Stomach (tissue), 19 donors: ENCODE measurements at places on chromosomes 1 and 21.
A peak's percentile ranks its signal among the peaks of the same experiment; 100 is the strongest.

- peak; percentile 75 for DNase-seq
Measured at GRCh38 chr1:31781756-31782371, 17.7 kb upstream of the ADGRB2 start.

DNA sequence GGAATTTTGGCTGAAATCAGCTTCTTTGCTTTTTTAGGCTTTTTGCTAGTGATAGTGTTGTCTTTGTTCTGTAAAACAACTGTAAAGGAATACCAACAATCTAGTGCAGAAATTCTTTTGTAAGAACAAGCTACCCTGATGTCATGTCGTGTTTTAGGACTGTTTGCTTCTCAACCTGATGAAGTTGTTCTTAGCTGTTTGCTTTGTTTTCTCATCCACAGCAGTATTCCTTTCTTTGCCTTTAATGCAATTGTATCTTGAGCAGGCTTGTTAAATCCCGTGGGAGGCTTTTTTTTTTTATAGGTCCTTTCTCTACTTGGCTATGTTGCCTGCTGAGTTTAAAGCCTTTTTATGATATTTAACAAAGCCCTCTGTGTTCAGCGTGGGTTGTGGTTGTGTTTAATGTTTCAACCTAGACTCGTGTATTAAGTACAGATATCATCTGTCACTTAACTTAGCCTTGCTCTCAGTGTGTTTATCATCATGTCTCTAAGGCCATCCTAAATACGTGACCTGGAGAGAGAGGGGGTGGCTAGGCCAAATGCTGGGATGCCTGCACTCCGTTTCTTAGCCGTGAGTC, 31.6 kb downstream of the ADARB1 start:
- DNase-seq: no peak

- no peak for DNase-seq
Measured at GRCh38 chr1:188906921-188907641, 1570.6 kb downstream of the BRINP3 start.

- DNase-seq: no peak
Measured at GRCh38 chr1:193700710-193701355, 514.4 kb upstream of the B3GALT2 start.

GRCh38 chr1:23466423-23466989, 17.5 kb downstream of the ASAP3 start:
- no peak for DNase-seq

DNA sequence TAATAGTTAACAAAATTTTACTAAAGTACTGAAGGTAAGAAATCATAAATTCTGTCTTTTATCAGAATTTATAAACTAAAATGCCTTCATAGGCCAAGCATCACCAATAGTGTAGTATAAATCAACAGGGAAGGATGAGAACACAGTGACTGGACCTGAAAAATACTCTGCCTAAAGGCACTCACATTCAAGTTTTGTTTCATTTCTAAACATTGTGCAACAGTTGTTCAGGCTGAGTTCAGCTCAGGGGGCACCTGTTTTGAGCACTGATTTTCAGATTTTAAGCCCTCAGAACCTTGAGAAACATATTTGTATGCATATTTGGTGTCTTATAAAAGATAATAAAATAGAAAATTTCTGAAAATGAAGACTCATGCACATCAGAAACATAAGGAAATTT, 12.4 kb downstream of the ACBD6 start:
- DNase-seq: no peak

- no peak for DNase-seq
Measured at GRCh38 chr1:156253634-156254033, 5.8 kb upstream of the PAQR6 start.

GRCh38 chr21:23162198-23162946, 2164.2 kb downstream of the NCAM2 start:
- DNase-seq: no peak

DNA sequence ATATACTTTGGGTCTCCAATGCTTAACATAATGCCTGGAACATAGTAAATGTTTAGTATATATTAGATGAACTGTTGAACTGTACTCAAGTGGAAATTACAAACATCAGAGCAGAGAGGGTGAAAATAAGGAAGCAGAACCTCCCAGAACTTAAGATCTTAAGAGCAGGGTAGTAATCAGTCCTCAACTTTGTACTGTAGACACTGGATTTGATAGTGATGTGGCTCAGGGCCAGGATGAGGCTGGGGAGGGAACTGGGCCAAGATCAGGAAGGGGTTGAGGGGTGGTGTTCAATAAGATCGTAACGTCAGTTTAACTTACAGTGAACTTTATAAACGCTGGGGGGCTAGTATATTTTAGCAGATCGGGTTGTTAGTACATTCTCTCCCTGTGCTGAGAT, 15.4 kb downstream of the MPZL1 start:
- DNase-seq: no peak

DNA sequence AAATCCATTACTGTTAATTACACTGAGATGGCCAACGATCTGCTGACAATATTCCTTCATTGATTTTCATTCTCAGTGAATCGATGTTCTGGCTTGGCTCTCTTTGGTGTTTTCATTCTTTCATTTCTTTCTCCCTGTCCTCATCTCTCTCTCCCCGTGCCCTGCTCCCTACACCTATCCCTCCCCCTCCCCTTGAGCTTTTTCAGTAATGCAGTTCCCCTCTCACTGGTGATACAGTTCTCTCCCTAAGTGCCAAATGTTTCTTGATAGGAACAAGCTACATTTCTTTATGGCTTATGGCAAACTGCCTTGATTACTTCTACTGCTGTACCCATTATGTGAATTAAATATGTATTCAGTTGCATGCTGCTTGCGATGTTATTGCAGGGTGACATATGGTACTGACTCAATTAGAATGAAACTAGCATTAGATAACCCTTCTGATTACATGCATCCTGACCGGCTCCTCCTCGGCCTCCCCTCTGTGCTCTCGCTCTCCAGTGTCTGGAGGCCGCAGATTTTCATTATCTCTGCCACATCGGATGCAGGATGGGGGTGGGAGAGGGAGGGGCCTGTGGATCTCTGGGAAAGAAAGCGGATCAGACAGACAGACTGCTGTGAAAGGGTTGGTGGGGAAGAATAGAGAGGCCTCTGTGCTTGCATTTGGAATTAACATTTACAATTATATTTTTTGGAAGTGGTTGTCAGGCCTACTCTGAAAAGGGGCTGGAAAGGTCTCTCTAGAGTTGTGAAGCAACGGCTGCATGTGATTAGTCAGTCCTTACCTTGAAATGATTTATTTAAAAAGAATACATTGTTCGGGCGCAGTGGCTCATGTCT, 130.9 kb downstream of the PBX1 start:
- DNase-seq: no peak

- DNase-seq: peak; percentile 28
Measured at GRCh38 chr1:12359359-12360133, 129.7 kb downstream of the VPS13D start.

DNA sequence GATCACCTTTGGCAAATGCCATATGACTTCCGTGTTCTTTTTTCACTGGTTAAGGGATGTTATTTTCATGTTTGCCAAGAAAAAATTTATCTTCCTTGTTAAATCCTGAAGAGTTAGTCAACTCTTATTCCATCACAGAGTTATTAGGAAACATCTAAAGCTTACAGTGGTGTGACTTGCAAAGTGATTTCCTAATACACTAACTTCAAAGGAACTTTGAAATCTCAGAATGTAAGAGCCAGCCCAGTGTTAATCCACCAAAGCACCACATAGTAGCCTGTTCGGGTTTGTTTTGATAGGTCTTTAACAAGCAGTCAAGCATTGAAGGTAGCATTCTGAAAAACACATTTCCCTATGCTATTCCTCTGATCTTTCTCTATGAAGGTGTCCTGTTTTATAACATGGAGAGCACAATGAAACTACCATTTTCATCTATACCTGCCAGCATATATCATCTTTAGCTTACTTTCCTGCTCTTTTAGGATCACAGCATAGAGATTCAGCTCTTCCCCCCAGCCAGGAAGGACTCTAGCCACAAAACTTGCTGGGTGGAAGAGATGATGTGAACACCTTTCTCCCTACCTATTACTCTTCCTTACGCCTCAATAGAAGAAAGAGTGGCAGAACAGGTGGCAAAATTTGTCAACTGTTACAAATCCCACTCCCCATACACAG, 82.4 kb upstream of the MAGI3 start:
- DNase-seq: no peak

- no peak for DNase-seq
Measured at GRCh38 chr1:27117733-27118439, 37.0 kb downstream of the SLC9A1 start.

GRCh38 chr21:37550618-37551330, 184.2 kb downstream of the DYRK1A start:
- no peak for DNase-seq

- no peak for DNase-seq
Measured at GRCh38 chr21:24294171-24294570, 1313.1 kb downstream of the MRPL39 start.

- DNase-seq: no peak
Measured at GRCh38 chr1:17309426-17310067, 1.6 kb downstream of the PADI4 start.
